Hematopoietic multipotent progenitor cell treated with erythropoietin and hydrocortisone succinate and interleukin-3 and kit ligand, for 8 days (in vitro differentiated cells): ENCODE measurements at places on chromosomes 1 and 21.

- DNase-seq: no peak
Observed at GRCh38 chr1:193498088-193498655, 311.8 kb upstream of the B3GALT2 start.

- no peak for DNase-seq
Observed at GRCh38 chr1:235617140-235617539, 32.4 kb downstream of the GNG4 start.

DNA sequence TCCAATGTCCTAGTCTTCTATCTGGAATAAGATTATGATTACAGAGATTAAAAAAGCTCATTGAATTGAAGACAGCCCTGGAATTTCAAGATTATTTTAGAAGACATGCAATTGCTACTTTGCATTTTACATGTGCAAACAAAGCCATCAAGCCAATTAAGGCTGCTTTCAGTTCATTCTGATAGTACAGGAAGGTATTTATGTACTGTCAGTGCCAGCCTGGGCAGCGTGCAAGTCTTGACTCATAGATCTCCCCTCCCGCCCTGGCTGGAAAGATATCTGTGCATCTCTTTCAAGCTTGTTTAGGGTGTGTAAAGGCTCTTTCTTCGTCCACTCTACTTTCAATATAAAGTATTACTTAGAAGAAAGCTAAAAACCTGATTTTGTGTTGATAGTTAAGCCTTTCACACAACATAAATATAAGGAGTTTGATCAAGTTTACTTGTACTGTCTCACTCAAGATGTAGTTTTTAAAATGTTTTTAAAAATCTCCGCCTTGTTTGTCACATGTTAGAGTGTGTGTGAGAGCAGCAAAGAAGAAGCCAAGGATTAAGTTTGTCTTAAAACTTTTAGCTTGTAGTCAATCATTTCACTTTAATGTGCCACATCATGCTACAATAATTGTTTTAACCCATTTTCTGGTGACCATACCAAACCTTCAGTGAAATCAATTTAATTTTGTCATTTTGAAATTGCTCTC is 13.6 kb upstream of the LYPLAL1 start:
- no peak for DNase-seq

GRCh38 chr21:34889320-34889675 is 159.8 kb downstream of the RUNX1 start:
- DNase-seq: peak; percentile 60

GRCh38 chr1:102978874-102979273 is 129.4 kb downstream of the COL11A1 start:
- DNase-seq: no peak
